ENCODE measurements at places on chromosomes 11 and 22. TPM values are rescaled to one million over a fixed set of nuclear protein-coding genes. Genes with fewer than 3 reads are reported as not detected.

Gene TIMP3
- 29.2 TPM for total RNA-seq

Gene FAM83F
- total RNA-seq: 0.16 TPM

Gene ALG8
- total RNA-seq: 24.3 TPM

Gene ZFP91
- total RNA-seq: 19.4 TPM

Gene HBB
- not detected for total RNA-seq

Gene TSGA10IP
- total RNA-seq: not detected

Gene PNPLA5
- not detected for total RNA-seq

Gene OR51L1
- total RNA-seq: not detected

Gene PLAAT2
- not detected for total RNA-seq

Gene FAM111B
- 0.63 TPM for total RNA-seq

Gene HEPN1
- total RNA-seq: not detected

Gene MYO18B
- total RNA-seq: not detected

Gene KCNJ5
- not detected for total RNA-seq

Gene FOLR3
- not detected for total RNA-seq
